ENCODE measurements at places on chromosomes 16 and 17. TPM values are rescaled to one million over a fixed set of nuclear protein-coding genes. Genes with fewer than 3 reads are reported as not detected.

DNA sequence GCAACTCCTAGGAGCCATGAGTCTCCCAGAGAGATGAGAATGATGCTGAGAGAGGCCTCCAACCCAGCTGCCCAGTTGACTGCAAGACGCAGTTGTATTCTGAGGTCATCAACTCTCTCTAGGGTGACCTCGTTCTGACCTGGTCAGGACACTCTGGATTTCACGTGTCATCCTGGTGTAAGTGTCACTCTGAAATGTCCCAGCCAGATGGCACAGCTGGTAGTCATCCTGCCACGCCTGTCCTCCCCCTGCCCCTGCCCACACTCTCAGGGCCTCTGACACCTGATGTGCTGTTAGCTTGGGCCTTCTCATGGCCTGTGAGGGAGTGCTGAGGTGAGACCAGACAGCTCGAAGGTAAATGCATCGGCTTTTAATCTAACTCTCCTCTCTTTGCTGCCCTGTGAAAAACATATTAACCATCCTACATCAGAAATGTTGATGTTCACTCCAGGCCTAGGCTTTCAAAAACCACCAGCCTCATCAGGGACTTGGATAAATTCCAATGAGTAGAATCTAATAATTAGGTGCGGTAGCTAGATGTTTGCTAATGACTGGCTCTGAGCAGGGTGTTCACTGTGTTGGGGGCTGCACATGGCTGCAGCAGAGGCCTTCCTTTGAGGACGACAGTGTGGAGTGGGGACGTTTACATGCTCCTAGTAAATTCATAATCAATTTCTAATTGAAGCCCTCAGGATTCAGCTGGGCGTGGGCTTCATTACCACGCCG lies 13.8 kb downstream of the MLYCD start:
- no peak for DNase-seq

GRCh38 chr16:19417640-19418039 lies at the start of gene TMC5:
Gene TMC5 (plus strand): TSS chr16:19417883. CDS start chr16:19440039, 22,156 bp downstream.
- no peak for DNase-seq

DNA sequence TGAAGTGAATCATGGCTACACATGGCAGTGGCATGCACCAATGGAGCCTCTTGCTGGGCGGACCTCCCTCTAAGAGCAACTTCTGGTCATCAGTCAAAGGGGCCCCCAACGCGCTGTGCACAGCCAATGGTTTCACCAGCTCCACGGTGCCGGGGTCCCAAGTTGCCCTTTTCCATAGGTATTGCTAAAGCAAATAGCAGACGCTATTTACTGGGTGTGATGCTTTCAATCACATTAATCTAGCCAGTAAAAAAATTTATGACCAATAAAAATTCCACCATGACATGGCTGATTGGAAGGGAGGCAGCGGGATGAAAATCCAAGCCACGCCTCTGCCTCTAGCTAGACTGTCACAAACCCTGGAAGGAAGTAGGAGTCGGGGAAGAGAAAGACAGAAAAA lies 680.3 kb upstream of the SOX9 start:
- DNase-seq = no peak

GRCh38 chr16:53898993-53899392 lies 195.0 kb downstream of the FTO start:
- no peak for DNase-seq

DNA sequence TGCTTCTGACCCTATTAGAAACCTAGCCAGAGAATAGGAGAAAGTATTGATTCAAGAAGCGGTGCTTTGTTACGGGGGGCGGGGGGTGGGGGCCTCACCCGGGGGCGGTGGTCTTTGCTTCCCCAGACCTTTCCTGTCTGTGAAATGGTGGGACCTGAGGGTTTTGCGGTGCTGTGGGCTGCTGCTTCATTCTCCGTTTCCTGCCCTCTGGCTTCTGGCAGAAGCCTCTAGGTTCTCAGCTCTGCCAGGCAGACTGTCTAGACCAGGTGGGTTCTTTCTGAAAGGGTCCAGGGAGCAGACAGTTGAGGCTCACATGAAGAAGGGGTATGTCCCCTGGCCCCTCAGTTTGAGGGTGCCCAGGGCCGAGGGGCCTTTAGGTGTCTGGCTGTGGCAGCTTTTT lies 14.0 kb downstream of the GSE1 start:
- DNase-seq = no peak

- no peak for DNase-seq
Observed at GRCh38 chr17:58970609-58971450, 135.8 kb downstream of the TRIM37 start.

Gene CBFA2T3
- 1.4 TPM for total RNA-seq

Gene OTOP2
- total RNA-seq = 0.72 TPM

All from umbilical cord (tissue), 2 donors.